ENCODE measurements at places on chromosomes 6 and 20.

DNA sequence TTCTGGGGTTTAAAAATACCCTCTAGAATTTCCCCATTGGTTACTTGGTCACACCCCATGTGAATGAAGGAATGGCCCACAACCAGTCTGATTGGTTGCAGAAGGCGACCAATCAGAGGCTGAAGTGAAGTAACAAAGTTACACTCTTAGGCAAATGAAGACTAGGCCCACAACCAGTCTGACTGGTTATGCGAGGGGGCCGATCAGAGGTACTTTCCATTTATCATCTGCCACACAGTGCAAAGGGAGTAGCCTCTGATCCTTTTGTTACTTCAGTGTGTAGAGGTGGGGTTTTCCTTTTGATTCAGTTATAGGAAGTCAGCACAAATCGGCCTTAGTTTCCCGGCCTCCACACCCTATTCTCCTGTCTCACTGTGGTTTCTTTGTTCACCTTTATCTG is 61.2 kb upstream of the SGK1 start:
- no peak for DNase-seq

DNA sequence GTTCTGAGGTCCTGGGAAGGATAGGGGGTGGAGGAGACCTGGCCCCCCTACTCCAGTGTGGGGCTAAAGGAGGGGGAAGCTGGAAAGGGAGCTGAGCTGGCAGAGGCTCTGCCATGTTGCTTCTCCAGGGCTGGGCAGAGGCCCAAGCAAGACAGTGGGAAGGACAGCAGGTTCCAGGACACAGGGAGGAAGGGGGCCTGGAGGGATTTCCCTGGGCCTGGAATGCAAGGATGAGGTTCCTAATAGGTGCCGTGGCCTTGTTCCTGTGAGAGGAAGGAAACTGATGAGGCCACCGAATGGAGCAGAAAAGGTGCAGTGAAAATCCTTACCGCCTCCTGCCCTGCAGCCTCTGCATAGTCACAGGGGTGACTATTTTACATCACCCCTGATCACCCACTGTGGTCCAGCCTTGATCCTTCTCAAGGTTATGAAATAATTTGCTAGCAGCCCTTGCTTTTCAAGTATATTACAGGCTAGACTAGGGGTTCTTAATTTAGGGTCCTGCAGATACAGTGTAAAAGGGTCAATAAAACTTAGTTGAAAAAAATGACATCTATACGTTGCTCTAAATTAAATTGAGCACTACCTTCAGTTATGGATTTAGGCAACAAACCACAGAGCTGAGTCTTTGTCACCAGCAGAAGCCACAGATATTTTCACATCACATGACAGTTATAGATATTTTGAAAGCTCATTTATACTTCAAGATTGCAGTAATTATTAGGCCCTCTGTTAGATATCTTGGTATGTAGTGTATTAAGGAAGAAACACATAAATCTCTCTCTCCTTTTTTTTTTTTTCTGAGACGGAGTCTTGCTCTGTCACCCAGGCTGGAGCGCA is 45.7 kb upstream of the RNF24 start:
- DNase-seq = no peak

DNA sequence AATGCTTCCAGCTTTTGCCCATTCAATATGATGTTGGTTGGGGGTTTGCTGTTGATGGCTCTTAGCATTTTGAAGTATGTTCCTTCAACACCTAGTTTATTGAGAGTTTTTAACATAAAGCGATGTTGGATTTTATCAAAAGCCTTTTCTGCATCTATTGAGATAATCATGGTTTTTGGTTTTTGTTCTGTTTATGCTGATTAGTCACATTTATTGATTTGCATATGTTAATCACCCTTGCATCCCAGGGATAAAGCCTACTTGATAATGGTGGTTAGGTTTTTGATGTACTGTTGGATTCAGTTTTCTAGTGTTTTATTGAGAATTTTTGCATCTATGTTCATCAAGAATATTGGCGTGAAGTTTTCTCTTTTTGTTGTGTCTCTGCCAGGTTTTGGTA is 40.4 kb upstream of the COL9A1 start:
- DNase-seq = no peak

GRCh38 chr6:36686668-36687513 is 8.4 kb downstream of the CDKN1A start:
- DNase-seq = no peak

DNA sequence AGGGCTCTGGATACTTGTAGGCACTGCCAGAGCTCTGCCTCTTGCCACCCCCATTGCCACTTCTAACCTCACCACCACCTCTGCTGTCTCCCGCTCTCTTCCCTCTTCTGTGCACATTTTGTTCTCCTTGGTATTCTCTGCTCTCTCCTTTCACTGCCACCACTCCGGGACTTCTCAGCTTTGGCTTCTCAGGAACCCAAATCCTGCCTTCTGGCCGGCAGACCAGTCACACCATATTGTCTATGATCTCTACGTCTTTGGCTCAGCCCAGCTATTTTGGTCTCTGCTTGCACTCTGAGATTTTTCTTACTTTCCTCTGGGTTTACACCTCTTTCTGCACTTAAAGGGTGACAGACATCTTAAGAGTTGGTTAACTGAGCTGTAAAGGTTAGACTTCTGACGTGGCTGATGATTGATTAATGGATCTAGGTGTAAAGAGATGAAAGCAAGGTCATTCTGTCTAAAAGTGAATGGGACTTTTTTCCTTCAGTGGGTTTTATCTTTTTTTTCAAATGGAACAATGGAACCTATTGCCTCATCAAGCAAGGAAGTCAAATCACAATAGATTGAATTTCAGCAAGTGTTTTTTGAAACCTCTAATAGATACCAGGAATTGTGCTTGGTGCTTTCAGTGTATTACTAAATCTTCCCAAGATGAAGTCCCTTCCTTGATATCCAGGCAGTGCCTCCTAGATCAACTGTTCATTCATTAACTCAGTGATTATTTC is 13.8 kb downstream of the MMP24 start:
- no peak for DNase-seq

GRCh38 chr20:46850416-46850815 is 44.2 kb upstream of the EYA2 start:
- DNase-seq = no peak

DNA sequence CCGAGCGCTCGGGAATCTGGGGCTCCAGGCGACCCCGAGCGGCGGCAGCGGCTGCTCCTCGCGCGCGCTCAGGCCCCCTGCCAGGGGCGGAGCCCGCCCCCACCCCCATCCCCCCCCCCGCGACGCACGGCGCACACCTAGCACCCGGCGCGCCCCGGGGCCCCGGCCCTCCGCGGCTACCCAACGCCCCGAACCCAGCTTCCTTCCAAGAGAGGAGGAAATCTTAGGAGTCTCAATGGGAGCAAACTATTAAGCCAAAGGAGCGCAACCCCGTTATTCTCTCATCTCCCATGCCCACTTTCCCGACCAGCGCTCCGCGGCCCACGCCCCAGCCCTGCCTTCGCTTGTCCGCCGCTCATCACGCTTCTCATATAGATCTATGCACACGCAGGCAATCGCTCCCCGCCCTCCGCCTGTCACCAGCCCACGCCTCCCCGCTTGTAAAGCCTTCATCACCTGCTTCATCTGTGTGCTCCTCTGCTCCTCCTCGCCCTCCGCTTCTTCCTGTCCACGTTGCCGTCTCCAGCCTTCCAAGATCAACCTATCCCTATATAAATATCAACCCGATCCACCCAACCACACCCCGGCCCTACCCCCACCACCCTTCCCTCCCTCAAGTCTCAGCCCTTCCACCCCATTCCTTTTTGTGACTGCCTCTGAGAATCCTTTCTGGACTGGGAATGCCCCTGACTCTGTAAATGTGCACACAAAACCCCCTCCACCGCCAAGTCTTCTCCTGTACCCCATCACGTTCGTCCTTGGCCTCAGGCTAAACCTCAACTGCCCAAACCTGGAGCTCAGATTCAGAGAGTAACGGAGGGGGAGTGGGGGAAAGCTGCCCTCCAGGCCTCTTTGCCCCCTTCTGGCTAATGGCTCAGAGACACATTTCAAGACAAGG is at the start of gene DLK2:
Gene DLK2, minus strand, starts transcription at position 18 of the 898 bp plus-strand sequence. CDS start 723 bp downstream, outside the sequence.
- no peak for DNase-seq
